Neural progenitor cell (in vitro differentiated cells): ENCODE measurements at places on chromosomes 2 and 18.

DNA sequence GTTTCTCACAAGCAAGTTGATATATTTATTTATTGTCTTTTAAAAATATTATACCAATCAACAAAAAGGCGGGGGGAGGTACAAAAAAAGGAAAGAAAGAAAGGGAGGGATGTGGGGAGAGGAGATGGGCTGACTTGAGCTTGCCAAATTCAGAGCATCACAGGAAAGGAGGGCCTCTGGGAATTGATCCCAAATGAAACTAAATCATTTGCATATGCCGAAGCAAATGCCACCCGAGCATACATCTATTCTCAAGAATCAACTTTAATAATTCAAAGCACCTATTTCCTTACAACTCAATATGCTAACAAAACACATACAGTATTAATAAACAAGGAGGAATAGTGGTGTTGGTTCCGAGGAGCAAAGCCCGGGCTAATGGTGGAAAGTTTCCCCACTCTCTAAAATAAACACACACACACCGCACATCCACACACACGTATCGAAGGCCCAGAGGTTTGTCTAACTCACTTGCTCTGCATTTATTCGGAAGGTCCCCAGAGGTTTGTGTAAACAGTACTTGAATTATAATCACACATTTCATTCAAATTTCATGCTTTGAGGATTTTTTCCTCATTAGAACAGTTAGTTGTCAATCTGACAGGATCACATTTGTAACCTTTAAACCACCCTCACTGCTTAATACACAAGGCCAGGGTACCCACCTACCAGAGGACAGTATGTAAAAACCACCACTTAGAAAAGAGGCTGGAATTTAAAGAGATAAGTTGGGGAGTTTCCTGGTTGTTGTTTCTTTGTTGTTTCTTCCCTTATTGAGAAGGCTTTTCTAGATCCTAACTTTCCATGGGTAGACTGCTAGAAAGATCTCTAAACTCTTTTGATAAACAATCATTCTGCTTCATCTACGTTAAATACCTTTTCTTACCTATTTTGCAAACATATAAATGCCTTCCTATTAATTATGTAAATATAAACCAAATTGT is 264.7 kb downstream of the TCF4 start:
- H3K4me1 ChIP-seq, result peaks cover 40% of the 10 kb centered on the region
- no peaks in the 10 kb centered on the region for H3K27me3 ChIP-seq
- no peaks in the 10 kb centered on the region for H3K36me3 ChIP-seq
- peak overlapping the region; percentile 58 for H3K4me3 ChIP-seq

DNA sequence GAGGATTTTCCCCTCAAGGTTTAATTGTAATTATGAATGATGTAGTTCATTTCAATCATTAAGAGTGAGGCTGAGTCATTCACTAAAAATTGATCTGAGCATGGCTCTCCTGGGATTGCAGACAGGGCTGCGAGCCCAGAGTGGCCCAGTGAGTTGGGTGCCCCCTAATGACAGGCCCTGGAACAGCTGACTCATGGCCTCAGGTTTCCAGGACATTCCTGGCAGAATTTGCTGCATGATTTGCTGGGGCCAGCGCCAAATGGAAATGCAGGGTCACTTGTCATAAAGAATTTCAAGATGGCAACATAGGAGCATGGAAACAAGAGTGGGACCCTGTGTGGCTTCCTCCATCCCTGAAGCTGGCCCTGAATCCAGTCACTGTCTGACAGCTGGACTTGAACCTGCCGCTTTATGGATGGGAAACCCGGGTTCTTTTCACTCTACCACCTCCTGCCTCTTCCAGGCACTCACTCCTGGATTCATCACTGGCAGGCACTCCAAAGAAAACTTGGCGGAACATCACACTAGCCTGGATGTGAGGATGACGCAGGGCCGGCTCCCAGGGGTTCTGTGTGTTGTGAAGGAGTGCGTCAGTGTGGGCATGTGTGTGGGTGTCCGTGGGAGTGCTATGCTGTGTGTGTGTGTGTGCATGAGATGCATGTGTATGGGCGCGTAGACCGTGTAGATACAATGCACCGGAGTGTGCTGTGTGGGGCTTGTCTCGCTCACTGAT is 15.2 kb downstream of the OTOF start:
- peaks cover 10% of the 10 kb centered on the region for H3K4me1 ChIP-seq
- no peaks in the 10 kb centered on the region for H3K27me3 ChIP-seq
- H3K27ac ChIP-seq, result no peak overlapping the region

GRCh38 chr2:170512266-170512665 is 202.9 kb upstream of the SP5 start:
- no peak overlapping the region for H3K4me3 ChIP-seq
- peak overlapping the region; percentile 34 for H3K27ac ChIP-seq
- DNase-seq, result no peak

GRCh38 chr2:211836409-211836808 is 702.2 kb downstream of the ERBB4 start:
- DNase-seq, result no peak
- no peak overlapping the region for H3K4me3 ChIP-seq
- H3K36me3 ChIP-seq, result no peaks in the 10 kb centered on the region

GRCh38 chr18:79397830-79398761 is 2.4 kb downstream of the NFATC1 start:
- no peak overlapping the region for H3K27ac ChIP-seq
- no peaks in the 10 kb centered on the region for H3K36me3 ChIP-seq
- no peak for DNase-seq

DNA sequence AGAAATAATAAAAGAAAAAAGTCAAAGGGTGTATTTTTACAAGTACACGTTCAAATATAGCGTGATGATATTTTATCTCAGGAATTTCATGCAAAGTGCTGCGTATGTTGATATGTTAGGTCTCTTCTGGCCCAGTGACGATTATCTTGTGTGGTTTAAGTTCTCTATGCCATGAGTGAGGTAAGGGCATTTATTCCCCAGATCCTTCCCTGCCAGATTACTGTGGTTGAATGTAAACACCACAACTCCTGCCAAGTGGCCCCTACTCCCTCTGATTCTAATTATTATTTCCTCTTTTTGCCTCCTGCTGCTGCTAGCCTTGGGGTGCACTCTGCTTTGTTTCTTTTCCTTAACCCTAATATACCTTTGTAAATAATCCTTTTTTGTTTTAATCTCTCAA is 12.2 kb downstream of the SCN2A start:
- no peak overlapping the region for H3K27ac ChIP-seq
- no peak overlapping the region for H3K4me3 ChIP-seq
- no peaks in the 10 kb centered on the region for H3K4me1 ChIP-seq
- DNase-seq, result no peak
- no peaks in the 10 kb centered on the region for H3K27me3 ChIP-seq
- no peaks in the 10 kb centered on the region for H3K36me3 ChIP-seq

DNA sequence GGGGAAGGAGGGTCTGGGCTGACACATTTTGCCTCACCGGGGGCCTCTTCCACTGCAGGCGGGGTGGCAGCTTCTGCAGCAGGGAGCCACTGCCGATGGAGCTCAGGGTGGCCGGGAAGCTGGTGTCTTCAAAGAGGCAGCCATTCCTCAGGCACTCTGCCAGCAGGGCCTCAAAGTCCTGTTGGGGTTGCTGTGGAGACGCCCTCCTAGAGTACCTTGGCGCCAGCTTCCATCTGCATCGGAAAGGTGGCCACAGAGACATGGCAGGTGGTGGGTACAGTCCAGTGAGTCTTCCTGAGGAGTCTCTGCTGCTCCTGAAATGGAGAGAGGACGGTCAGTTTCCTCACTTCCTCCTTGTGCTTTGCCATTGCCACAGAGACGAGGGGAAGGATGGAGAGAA is 12.1 kb downstream of the CAPN14 start:
- H3K27me3 ChIP-seq, result no peaks in the 10 kb centered on the region
- no peak overlapping the region for H3K27ac ChIP-seq
- H3K36me3 ChIP-seq, result no peaks in the 10 kb centered on the region
- peaks cover 15% of the 10 kb centered on the region for H3K4me1 ChIP-seq
- no peak for DNase-seq
- H3K4me3 ChIP-seq, result no peak overlapping the region

GRCh38 chr18:5288517-5288935 is 7.0 kb downstream of the ZBTB14 start:
- peaks cover 20% of the 10 kb centered on the region for H3K4me1 ChIP-seq
- peaks cover 9% of the 10 kb centered on the region for H3K36me3 ChIP-seq
- peaks cover 39% of the 10 kb centered on the region for H3K27me3 ChIP-seq
- no peak overlapping the region for H3K4me3 ChIP-seq
- H3K27ac ChIP-seq, result no peak overlapping the region

DNA sequence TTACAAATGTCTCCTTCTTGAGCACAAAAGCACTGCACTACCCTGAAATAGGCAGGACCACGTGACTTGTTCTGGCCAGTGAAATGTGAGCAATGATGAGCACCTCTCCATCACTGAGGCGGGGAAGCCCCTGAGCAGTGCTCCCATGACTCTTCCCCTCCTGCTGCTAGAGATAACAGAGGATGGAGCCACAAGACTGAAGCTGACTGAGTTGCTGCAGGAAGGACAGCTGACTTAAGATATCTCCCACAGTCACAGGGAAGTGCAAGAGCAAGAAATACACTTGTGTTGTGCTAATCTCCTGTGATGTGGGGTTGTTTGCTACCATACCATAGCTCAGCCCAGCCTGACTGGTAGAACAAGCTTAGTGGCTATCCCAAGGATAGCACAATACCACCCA is 38.7 kb downstream of the STK39 start:
- no peak for DNase-seq
- no peak overlapping the region for H3K4me3 ChIP-seq
- H3K27ac ChIP-seq, result no peak overlapping the region
- no peaks in the 10 kb centered on the region for H3K36me3 ChIP-seq

GRCh38 chr2:191197096-191197495 is 46.3 kb upstream of the STAT4 start:
- H3K36me3 ChIP-seq, result no peaks in the 10 kb centered on the region
- H3K4me3 ChIP-seq, result no peak overlapping the region
- DNase-seq, result no peak
- no peaks in the 10 kb centered on the region for H3K4me1 ChIP-seq

- no peak for DNase-seq
- no peaks in the 10 kb centered on the region for H3K27me3 ChIP-seq
These were observed 98.4 kb downstream of the ZFP36L2 start for GRCh38 chr2:43127941-43128558.

GRCh38 chr2:220420820-220421219 is 793.4 kb downstream of the SLC4A3 start:
- no peak for DNase-seq
- H3K27ac ChIP-seq, result no peak overlapping the region
- no peaks in the 10 kb centered on the region for H3K36me3 ChIP-seq

DNA sequence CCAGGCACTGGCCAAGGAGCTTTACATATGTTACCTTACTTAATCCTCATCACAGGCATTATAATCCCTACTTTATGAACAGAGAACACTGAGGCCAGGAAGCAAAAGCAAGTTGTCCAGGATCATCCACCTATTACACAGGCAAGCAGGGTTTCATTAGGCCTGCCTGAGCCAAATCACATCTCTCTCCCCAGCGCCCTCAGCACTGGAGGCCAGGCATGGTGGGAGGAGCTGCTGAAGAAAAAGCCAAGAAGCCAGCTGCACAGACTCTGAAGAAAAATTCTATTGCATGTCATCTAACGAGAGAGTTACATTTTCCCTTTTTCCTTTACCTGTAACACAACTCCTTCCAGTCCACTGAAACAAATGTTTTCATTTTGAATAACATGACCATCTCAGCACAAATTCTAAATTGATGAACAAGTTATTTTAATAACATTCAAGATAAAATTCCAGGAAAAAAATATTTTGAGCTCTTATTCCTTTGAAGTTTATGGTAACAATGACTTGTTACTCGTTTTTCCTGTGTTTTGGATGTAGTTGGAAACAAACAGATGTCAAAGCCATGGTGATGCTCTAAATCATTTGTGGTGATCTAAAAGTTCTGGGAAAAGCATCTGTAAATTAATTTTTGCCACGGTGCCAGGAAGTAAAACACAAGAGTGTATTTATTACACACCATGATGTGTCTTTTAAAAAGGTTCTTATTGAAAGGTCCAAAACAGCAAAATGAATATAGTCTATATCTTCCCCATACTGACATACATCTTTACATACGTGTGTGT is 139.0 kb upstream of the ITGB6 start:
- H3K27ac ChIP-seq, result no peak overlapping the region
- peaks cover 12% of the 10 kb centered on the region for H3K4me1 ChIP-seq
- peak; percentile 45 for DNase-seq
- H3K4me3 ChIP-seq, result no peak overlapping the region
- H3K36me3 ChIP-seq, result no peaks in the 10 kb centered on the region

GRCh38 chr2:137031731-137032130 is 266.4 kb downstream of the THSD7B start:
- H3K27me3 ChIP-seq, result no peaks in the 10 kb centered on the region
- no peaks in the 10 kb centered on the region for H3K4me1 ChIP-seq
- H3K36me3 ChIP-seq, result no peaks in the 10 kb centered on the region
- no peak overlapping the region for H3K4me3 ChIP-seq

DNA sequence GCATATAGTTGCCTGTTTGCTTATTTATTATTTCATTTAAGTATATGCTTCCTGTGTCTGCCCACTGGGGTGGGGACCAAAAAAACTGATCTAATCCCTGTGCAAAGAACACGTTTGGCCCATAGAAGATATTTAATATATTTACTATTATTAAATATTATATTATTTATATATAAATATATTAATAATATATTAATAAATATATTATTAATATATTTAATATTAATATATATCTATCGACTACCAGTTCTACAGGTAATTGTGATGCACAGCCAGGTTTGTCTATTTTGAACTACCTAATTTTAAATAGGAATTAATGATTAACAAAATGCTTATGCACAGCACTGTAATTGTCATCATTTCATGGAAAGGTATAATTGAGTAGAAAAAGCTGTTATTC is 288.9 kb upstream of the LYPD1 start:
- no peaks in the 10 kb centered on the region for H3K27me3 ChIP-seq
- H3K4me1 ChIP-seq, result no peaks in the 10 kb centered on the region
- no peak overlapping the region for H3K27ac ChIP-seq
- H3K4me3 ChIP-seq, result no peak overlapping the region

DNA sequence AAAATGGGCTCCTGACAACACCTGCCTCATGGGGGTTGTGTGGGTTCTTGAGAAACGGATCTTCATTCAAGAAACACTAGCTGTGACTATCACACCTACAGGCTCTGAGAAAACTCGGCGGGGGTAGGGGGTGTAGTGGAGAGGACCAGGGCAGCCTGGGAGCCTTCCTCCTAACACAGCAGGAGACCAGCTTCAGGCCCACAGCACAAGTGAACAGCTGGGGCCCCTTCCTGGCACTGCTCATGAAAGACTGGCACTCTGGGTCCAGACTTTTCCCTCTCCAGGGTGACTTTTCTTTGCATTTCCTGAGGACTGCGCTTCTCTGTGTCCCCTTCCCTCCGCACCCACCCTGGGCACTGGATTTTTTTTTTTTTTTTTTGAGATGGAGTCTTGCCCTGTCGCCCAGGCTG is 7.2 kb upstream of the SEMA4C start:
- peaks cover 64% of the 10 kb centered on the region for H3K4me1 ChIP-seq
- H3K36me3 ChIP-seq, result no peaks in the 10 kb centered on the region
- no peak overlapping the region for H3K27ac ChIP-seq
- no peak for DNase-seq

GRCh38 chr18:3235846-3236245 is 11.8 kb upstream of the MYL12A start:
- no peaks in the 10 kb centered on the region for H3K27me3 ChIP-seq
- no peaks in the 10 kb centered on the region for H3K4me1 ChIP-seq
- no peak overlapping the region for H3K27ac ChIP-seq
- DNase-seq, result no peak
- no peaks in the 10 kb centered on the region for H3K36me3 ChIP-seq

GRCh38 chr2:117956036-117956796 is 57.7 kb downstream of the CCDC93 start:
- no peak for DNase-seq
- no peak overlapping the region for H3K4me3 ChIP-seq
- H3K27me3 ChIP-seq, result no peaks in the 10 kb centered on the region
- H3K4me1 ChIP-seq, result peaks cover 7% of the 10 kb centered on the region
- H3K36me3 ChIP-seq, result no peaks in the 10 kb centered on the region

GRCh38 chr2:118687192-118687591 is 160.3 kb downstream of the EN1 start:
- H3K36me3 ChIP-seq, result no peaks in the 10 kb centered on the region
- DNase-seq, result no peak
- peaks cover 35% of the 10 kb centered on the region for H3K27me3 ChIP-seq
- H3K27ac ChIP-seq, result no peak overlapping the region
- H3K4me3 ChIP-seq, result no peak overlapping the region
- H3K4me1 ChIP-seq, result no peaks in the 10 kb centered on the region
